Fibroblast of mammary gland (primary cell): ENCODE measurements at places on chromosomes 4 and X.

- no peak for DNase-seq
These were observed 1881.7 kb downstream of the ARAP2 start for GRCh38 chr4:34362654-34363053.

- no peak for DNase-seq
These were observed 29.4 kb upstream of the KIAA0232 start for GRCh38 chr4:6753103-6753560.

GRCh38 chr4:2396781-2397368, 21.6 kb downstream of the ZFYVE28 start:
- no peak for DNase-seq

- DNase-seq = no peak
These were observed 125.8 kb downstream of the IRF2 start for GRCh38 chr4:184348311-184349233.
